ENCODE measurements at places on chromosomes 2 and 18.

GRCh38 chr2:10931710-10932255 is 20.0 kb downstream of the KCNF1 start:
- DNase-seq: no peak

GRCh38 chr2:5592916-5593315 is 99.3 kb upstream of the SOX11 start:
- DNase-seq: no peak

DNA sequence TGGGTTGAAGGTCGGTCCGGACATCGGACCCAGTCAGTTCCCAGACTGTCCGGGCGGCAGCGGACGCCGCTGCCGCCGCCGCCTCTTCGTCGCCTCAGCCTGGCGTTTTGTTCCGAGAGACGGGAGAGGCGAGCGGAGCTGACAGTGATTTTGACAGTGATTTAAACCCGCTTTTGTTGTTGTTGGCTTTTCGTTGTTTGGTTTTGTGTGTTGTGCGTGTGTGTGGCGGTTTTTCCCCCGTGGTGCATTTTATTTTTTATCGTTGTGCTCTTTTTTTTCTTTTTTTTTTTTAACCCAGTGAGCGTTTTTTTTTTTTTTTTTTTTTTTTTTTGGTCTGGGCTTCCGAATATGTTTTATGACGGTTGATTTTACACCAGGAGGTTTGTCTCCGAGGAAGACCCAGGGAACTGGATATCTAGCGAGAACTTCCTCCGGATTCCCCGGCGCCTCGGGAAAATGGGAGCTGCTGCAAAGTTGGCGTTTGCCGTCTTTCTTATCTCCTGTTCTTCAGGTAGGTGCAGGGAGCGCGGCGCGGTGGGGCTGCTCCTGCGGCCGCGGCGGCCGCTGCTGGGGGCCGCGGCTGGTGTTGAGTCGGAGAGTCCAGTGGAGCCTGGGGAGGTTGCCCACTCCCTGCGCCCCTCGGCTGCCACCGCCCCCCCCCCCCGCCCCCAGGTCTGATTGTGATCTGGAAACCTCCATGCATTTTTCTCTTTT is at the start of gene ACVR2A:
Gene ACVR2A, plus strand, starts transcription at position 333 of the 714 bp plus-strand sequence. Its CDS starts 124 bp downstream, at position 457.
- no peak for DNase-seq

DNA sequence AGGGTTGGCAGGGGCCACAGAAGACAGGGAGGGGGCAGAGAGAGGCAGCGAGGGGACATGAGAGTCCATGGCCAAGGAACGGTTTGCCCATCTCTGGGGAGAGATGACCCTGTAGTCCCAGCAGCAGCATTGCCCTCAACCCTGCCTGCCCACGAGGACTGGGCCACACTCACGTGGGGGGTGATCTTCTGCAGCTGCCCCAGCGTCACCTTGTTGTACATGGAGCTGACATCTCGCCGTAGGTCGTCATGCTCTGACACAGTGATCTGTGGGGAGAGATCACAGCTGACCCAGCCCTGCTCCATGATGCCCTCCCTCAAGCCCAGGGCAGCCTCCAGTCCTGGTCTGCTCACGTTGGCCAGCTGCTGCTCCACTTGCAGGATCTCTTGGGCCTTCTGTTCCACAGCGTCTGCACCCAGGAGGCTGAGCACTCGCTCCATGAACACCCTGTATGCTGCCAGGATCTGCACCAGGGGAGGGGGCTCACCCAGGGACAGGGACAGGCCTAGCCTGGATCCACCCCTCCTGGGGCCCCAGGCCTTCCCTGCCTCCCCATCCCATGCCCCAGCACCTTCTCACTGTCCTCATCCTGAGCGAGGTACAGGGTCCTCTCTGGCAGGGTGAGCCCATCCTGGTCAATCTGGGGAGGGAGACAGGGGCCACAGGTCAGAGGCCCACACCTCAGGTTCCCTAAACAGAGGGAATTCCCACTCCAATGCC is 2.8 kb downstream of the ECEL1 start:
- DNase-seq: no peak

GRCh38 chr18:60466677-60467076 is 94.1 kb upstream of the MC4R start:
- no peak for DNase-seq
